ENCODE measurements at places on chromosomes 4 and X.

DNA sequence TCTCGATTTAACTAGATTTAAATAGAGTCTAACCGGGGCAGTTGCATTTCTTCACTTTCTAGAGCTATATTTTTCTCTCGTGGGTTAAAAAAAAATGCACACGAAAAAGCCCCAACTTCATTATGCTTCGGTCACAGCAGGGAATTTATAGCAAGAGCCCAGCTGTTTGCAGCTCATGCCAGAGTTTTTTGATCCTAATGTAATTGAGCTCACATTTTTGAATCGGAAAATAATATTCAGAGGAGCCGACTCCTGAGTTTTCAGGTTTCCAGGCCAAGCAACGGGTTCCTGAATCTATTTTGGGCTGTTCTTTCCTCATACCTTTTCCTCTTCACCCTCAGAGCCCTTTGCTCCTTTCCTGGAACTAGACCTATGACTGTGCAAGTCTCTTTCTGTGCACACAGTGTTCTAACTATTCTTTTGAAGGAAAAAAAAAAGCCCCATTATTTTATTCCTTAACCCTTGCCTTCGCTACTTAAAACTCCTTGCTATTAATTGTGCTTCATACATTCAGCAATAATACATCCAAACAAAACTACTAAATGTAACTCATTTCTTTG is 27.5 kb upstream of the ESX1 start:
- no peak for DNase-seq

GRCh38 chr4:155367608-155368007 is 9.2 kb downstream of the MAP9 start:
- DNase-seq: no peak

GRCh38 chr4:85496126-85496849 is 21.3 kb downstream of the ARHGAP24 start:
- DNase-seq: no peak

GRCh38 chrX:7926501-7926900 is 712 bp downstream of the PNPLA4 start:
- DNase-seq: no peak

GRCh38 chr4:185196437-185196836 is 7.4 kb downstream of the CFAP97 start:
- DNase-seq: no peak

- DNase-seq: no peak
These were observed 23.3 kb downstream of the RPGR start for GRCh38 chrX:38304010-38304409.

- DNase-seq: no peak
These were observed 19.0 kb upstream of the AP1S2 start for GRCh38 chrX:15873566-15873965.

DNA sequence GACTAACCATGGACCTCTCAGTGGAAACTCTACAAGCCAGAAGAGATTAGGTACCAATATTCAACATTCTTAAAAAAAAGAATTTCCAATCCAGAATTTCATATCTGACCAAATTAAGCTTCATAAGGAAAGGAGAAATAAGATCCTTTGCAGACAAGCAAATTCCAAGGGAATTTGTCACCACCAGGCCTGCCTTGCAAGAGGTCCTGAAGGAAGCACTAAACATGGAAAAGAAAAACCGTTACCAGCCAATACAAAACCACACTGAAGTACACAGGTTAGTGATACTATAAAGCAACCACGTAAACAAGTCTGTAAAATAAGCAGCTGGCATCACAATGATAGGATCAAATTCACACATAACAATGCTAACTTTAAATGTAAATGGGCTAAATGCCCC is 156.6 kb downstream of the FAM13A start:
- no peak for DNase-seq

DNA sequence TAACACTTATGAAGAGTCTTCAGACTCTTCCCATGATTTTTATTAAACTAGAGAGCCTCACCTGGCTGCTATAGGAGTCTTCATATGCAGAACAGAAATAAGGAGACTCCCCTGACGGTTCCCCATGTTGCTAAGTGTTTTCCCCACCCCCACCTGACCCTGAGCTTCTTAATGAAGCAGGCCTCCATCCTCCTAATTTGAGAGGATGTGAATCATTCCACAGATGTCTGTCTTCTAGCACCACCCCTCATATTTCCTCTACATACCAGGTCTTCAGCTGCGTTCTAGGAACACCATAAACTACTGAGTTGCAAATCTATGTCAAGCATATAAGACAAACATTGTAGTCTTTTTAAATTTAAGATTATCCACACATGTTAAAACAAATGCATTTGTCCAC is 36.9 kb downstream of the RP2 start:
- DNase-seq: no peak

- no peak for DNase-seq
These were observed 7.8 kb downstream of the FRG2 start for GRCh38 chr4:190019023-190019858.

DNA sequence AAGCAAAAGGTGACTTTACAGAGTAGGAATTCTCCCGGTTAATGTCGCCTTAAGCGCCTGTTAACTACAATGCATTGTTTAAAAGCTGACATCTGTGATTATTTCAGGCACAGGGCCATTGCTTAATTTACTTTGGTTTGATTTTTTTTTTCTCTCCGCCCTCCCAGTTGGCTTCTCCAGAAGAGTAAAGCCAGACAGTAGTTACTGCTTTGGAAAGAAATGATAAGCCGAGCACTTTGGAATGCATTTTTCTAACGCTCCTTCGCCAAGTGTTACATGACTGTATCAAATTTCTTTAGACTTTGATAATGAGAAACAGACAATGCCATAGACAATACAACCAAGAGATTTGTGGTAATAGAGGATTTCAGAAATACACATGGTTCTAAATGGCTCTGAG is 383.0 kb upstream of the TENM3 start:
- DNase-seq: no peak

DNA sequence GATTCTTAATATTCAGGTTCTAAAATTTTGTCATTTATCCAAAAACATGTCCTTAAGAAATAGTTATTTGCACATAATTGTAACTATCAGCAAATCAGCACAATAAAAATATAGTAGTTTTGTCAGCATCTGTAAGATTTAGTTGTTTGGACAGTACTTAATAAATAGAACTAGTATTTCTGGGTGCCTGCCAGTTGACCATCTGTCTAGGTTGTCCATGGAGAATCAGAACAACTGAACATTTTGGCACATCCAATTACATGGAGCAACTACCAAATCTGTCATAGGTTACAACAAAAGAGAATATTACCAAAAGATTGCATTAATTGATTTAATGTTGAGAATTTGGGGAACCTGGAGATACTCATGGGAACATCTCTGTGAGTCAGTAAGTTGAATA is 305.5 kb upstream of the TACR3 start:
- DNase-seq: no peak

DNA sequence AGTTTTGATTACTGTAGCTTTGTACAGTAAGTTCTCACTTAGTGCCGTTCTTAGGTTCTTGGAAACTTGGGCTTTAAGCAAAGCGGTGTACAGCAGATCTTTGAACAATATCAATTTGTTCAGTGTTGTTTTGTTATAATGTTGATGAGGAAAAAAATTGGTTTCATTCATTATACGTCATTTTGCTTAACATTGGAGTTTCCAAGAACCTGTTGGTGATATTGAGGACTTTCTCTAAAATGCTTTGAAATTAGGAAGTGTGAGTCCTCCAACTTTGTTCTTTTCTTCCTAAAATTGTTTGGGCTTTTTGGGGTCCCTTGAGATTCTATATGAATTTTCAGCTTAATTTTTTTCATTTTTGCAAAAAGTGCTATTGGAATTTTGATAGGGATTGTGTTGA is 49.1 kb downstream of the STAG2 start:
- DNase-seq: no peak

DNA sequence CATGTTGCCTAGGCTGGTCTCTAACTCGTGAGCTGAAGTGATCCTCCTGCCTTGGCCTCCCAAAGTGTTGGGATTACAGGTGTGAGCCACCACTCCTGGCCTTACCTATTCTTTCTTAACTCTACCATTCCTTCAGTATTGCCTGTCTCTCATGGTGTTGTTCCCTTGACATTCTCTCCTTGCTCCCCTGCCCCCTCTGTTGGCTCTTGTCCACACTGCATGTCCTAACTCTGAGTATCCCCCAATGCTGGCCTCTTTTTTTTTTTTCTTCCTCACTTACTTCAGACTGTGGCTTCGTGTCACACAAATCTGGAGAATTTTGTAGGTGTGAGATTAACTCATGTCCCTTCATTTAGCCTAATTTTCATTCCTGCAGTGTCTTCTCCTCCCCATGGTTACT is 22.9 kb upstream of the FRMPD4 start:
- no peak for DNase-seq

GRCh38 chr4:9898596-9899305 is 117.3 kb downstream of the DRD5 start:
- DNase-seq: peak; percentile 1

- no peak for DNase-seq
These were observed 242.1 kb downstream of the ADAMTS3 start for GRCh38 chr4:72326692-72327632.

GRCh38 chr4:182741914-182742313 is 175.3 kb downstream of the DCTD start:
- DNase-seq: no peak

DNA sequence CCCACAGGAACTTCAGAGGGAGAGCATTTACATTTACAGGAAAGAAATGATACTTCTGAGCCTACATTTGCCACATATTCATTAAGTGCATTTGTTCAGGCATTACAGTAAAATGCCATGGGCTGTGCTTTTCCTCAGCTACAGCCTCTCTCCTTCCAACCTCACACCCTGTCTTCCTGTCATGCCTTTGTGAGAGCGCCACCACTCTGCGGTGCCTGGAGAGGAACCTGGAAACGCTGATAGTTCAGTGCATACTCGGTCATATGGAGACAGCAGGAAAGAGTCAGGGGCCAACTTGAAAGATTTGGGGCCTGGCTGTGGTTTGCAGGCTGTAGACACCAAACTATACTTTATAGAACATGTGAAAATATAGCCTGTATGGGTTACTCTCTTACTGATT is 40.5 kb downstream of the NFKB1 start:
- no peak for DNase-seq

DNA sequence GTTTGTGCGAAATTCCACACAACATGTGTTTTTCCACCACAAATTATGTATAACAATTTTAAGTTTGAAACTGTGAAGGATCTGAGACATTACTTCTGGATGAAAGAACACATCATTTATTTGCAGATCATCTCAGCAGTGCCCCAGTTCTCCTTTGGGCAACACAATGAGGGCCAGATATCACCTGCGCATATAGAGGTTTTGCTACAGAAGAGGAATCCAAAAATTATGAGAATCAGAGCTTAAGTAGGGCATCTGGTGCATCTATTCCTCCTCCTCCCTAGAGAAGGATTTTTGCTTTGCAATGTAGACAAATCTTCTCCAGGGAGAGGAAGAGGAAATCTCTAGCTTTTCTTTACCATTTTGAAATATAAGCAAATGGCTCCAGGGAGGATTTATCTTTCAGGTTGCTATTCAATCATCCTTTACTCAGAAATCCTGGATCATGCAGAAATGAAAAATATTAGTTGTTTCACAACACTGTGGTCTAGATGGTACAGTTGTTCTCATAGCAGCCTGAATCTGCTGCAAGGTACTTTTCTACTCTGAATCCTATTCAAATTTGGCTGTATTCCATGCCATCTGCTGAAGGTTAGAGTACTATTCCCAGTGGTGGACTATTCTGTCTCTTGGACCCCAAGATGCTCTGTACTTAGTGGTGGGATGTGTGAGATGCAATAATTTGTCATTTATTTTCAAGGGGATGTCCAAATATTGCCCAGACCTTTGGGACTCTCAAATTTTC is 132.1 kb downstream of the SNCA start:
- DNase-seq: no peak

DNA sequence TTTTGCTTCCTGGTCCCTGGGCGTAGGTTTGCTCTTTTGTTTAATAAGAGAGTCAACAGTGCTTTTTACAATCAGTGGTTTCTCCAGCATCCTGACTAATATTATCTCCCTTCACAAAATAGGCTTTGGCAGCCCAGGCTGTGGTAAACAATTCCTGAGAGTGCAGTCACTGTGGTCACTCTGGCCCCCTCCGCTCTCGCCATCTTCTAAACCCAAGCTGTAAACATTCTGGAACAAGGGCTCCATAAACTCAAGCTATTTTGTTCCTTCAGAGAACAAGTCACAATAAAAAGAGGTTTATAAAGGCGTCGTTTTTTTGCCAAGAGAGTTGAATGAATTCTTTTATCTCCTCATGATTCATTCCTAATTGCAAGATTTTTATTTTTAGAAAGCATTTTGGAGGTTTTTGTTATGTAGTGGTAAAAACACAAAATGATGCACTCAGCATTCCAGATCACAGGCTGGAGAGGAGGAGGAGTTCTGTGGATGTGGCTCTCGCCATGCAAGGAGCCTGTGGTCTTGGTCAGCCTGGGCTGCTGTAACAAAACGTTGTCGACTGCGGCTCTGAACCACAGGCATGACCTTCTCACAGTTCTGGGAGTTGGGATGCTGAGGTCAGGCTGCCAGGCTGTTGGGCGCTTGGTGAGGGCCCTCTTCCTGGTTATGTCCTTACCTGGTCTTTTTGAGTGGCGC is 486.4 kb upstream of the FAT1 start:
- no peak for DNase-seq

GRCh38 chrX:40539214-40540142 is 41.3 kb upstream of the ATP6AP2 start:
- no peak for DNase-seq

- DNase-seq: no peak
These were observed 194.9 kb downstream of the ADAMTS3 start for GRCh38 chr4:72374159-72374558.

DNA sequence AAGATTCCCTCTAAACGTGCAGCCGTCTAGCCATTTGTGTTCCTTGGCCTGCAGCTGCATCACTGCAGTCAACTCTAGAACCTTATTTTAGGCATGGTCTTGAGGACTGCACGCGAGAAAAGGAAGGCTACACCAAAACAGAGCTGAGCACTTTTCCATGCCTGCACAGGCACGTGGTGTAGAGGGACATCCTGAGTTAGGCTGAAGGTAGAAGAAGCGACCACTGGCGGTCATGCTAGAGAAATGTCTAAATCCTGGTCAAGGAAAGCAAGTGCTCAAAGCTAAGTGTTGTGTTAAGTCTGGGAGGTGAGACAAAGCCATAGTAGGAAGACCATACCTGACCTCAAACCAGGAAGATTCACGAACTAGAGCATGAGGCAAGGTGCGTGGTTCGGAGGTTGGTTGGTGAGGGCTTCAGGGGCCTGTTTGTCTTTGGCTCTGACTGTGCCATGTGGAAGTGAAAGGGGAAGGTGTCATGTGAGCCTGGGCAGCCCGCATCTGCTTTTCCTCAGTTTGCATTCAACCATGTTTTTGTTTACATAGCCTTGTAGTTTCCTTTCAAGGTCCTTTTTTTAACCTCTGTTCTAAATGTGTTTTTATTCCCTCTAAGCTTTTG is 203.8 kb downstream of the AASDH start:
- no peak for DNase-seq

DNA sequence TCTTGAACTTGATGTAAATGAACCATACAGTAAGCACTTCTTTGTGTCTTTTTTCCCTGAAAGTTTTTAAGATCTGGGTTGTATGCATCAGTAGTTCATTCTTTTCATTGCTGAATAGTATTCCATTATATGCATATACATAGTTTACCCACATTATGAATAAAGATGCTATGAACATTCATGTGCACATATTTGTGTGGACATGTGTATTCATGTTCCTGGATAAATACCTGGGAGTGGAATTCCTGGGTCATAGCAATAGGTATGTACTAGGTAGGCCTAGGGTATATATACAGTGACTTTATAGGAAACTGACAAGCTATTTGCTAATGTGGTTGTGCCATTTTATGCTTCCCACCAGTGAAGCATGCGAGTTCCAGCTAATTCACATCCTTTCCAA is 215.9 kb downstream of the NR3C2 start:
- DNase-seq: no peak

All from caudate nucleus (tissue), 63 donors.